ENCODE measurements at places on chromosomes 16 and 17. TPM values are rescaled to one million over a fixed set of nuclear protein-coding genes. Genes with fewer than 3 reads are reported as not detected.

The TBC1D16 gene
- 6.0 TPM for total RNA-seq

The ABCA5 gene
- total RNA-seq: 2.9 TPM

The CD300E gene
- total RNA-seq: not detected

The SLC38A8 gene
- not detected for total RNA-seq

The HSD11B2 gene
- total RNA-seq: 2.0 TPM

All from A549 treated with CORT108297 at 1 μM for 4 hours (cell line).